ENCODE measurements at places on chromosomes 4 and X. TPM values are rescaled to one million over a fixed set of nuclear protein-coding genes. Genes with fewer than 3 reads are reported as not detected.

DNA sequence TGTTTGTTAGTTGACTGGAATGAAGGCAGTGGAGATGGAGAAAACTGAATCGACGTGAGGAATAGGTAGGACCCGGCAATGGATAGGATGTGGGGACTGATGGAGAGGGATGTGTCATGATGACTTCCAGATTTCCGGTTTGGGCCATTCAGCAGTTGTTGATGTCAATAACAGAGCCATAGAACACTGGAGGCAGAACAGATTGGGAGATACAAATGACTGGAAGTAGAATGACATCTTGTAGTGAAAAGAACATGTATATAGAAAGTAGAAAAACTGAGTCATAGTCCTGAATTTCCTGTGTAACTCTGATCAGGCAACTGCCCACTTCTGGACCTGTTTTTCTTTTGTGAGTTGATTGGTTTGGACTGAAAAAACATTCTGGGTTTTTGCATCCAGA is 24.5 kb downstream of the CETN2 start:
- H3K4me3 ChIP-seq, result no peak overlapping the region
- H3K27ac ChIP-seq, result no peak overlapping the region
- DNase-seq, result no peak
- H3K27me3 ChIP-seq, result no peaks in the 10 kb centered on the region

Gene SPANXN1
- not detected for total RNA-seq

- H3K36me3 ChIP-seq, result no peaks in the 10 kb centered on the region
- no peak overlapping the region for H3K4me3 ChIP-seq
- peaks cover 19% of the 10 kb centered on the region for H3K4me1 ChIP-seq
- no peak for DNase-seq
- H3K27ac ChIP-seq, result no peak overlapping the region
These were observed 3.2 kb upstream of the NEK1 start for GRCh38 chr4:169615467-169616106.

Gene DGAT2L6
- total RNA-seq, result not detected

Gene SLC6A8
- total RNA-seq, result 60.7 TPM

GRCh38 chr4:113646442-113646822 is 115.1 kb downstream of the CAMK2D start:
- peaks cover 15% of the 10 kb centered on the region for H3K4me1 ChIP-seq
- DNase-seq, result no peak
- no peaks in the 10 kb centered on the region for H3K36me3 ChIP-seq
- no peak overlapping the region for H3K4me3 ChIP-seq

Gene CXCL5
- total RNA-seq, result not detected

Gene UBA1
- 81.1 TPM for total RNA-seq

DNA sequence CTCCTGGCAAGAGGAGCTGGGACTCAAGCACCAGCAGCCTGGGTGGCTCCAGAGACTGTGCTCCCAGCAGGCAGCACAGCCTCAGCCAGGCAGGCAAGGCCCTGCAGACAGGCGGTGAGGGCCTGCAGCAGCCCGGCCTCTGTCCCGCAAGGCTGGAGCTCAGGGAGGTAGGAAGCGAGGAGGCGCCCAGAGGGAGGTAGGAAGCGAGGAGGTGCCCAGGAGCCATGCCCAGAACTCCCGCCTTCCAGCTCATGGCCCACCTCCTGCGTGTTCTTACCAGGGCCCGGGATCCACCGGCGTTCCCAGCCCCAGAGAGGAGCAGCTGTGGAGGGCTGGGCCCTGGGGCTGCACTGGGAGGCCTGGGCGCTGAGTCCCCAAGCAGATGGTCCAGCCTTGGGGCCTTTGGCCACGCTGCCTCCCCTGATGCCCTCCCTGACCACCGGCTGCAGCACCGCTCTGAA is 133.1 kb downstream of the HMX1 start:
- no peaks in the 10 kb centered on the region for H3K4me1 ChIP-seq
- no peak overlapping the region for H3K27ac ChIP-seq
- no peaks in the 10 kb centered on the region for H3K27me3 ChIP-seq
- no peaks in the 10 kb centered on the region for H3K36me3 ChIP-seq
- DNase-seq, result peak; percentile 52

Gene GSPT2
- 3.7 TPM for total RNA-seq

GRCh38 chr4:29046186-29046585 is 1674.0 kb upstream of the PCDH7 start:
- H3K36me3 ChIP-seq, result no peaks in the 10 kb centered on the region
- H3K4me1 ChIP-seq, result no peaks in the 10 kb centered on the region
- H3K4me3 ChIP-seq, result no peak overlapping the region
- H3K27me3 ChIP-seq, result no peaks in the 10 kb centered on the region
- H3K27ac ChIP-seq, result no peak overlapping the region

- no peaks in the 10 kb centered on the region for H3K27me3 ChIP-seq
- no peaks in the 10 kb centered on the region for H3K36me3 ChIP-seq
- no peak overlapping the region for H3K4me3 ChIP-seq
These were observed 64.5 kb upstream of the PRSS12 start for GRCh38 chr4:118417325-118417724.

Gene HPGD
- total RNA-seq, result 163 TPM

DNA sequence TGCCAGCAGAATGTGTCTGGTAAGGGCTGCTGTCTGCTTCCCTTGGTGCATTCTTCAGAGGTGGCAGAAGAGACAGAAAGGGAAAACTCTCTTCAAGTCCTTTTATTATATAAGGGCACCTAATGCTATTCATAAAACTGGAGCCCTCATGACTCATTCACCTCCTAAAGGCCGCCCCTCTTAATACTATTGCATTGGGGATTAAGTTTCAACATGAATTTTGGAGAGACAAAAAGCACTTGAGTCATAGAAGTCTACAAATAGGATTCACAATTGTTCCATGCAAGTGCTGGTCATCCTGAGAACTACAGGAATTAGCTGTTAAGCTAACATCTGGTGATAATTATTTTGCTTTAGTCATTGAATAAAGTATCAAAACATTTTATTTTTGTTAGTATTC is 349.5 kb downstream of the HS3ST1 start:
- H3K4me3 ChIP-seq, result no peak overlapping the region
- H3K36me3 ChIP-seq, result no peaks in the 10 kb centered on the region
- DNase-seq, result no peak
- H3K27ac ChIP-seq, result no peak overlapping the region
- no peaks in the 10 kb centered on the region for H3K27me3 ChIP-seq
- H3K4me1 ChIP-seq, result no peaks in the 10 kb centered on the region

- peaks cover 19% of the 10 kb centered on the region for H3K4me1 ChIP-seq
- H3K27me3 ChIP-seq, result no peaks in the 10 kb centered on the region
- no peaks in the 10 kb centered on the region for H3K36me3 ChIP-seq
These were observed 525.5 kb upstream of the ZFP42 start for GRCh38 chr4:187470061-187470460.

DNA sequence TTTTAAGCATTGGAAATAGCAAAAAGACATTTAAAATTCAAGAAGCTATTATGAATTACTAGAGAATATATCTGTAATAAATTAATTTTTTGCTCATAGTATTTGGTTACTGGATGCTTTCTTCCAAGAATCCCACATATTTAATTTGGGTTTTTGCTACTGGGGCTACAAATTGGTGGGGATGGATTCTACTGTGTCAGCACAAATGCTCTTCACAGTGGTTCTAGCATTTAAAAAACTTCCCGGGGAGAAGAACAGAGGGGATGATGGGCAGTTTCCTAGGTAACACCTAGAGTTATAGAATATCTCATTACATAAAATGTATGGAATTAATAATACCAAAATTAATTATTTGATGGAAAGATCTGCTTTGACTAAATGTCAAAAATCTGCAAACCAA is 68.9 kb upstream of the PRPS2 start:
- H3K4me3 ChIP-seq, result no peak overlapping the region
- H3K27ac ChIP-seq, result no peak overlapping the region
- no peaks in the 10 kb centered on the region for H3K27me3 ChIP-seq

- H3K36me3 ChIP-seq, result peaks cover 4% of the 10 kb centered on the region
- no peak overlapping the region for H3K4me3 ChIP-seq
- H3K4me1 ChIP-seq, result no peaks in the 10 kb centered on the region
- no peak overlapping the region for H3K27ac ChIP-seq
- DNase-seq, result no peak
These were observed 82.1 kb downstream of the PPEF2 start for GRCh38 chr4:75820197-75820596.

DNA sequence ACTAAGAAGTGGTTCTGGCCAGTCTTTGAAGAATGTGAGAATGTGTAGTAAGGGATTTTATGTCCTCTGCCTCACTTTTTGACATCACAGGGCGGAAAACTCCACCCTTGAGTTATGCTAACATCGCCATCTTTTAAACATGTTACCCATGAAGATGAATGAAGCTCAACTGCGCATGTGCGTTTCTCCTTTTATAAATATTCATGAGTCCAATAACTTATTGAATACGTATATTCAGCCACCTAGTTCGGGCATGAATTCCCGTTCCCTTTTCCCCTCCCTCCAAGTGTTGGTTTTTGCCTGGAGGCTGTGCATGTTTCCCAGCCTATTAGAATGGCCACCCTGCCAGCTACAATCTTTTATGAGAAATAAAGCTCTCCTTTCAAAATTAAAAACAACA is 51.7 kb upstream of the STPG2 start:
- H3K36me3 ChIP-seq, result no peaks in the 10 kb centered on the region
- no peak overlapping the region for H3K4me3 ChIP-seq
- no peak for DNase-seq
- H3K27me3 ChIP-seq, result no peaks in the 10 kb centered on the region
- no peaks in the 10 kb centered on the region for H3K4me1 ChIP-seq

Gene PAGE1
- not detected for total RNA-seq

DNA sequence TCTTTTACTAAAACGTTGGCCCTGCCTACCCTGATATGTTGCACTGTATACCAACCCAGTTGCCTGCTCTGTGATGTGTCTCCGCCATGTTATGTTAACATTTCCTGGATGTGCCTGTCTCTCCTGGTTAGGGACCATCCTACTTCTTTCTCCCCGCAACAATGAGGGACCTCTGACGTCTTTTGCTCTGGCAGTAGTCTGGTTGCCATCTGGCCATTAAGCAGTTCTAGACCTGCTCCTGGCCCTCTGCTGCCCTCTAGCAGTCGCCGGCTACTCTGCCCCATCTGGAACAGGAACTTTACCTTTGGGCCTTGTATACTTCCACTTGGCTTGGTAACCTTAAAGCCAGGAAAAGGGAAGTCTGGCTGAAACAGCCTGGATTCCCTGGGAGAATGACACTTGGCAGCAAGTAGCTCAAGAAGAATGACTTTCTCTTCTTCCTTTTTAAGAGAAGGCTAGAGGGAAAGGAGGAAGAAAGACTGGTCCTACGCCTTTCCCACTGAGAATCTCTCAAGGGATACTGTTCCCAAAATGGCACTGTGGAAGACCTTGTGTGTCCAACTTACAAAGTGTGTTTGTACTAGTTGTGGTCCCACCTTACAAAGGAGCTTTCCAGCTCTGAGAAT is 63.5 kb downstream of the GPC3 start:
- H3K27me3 ChIP-seq, result no peaks in the 10 kb centered on the region
- no peaks in the 10 kb centered on the region for H3K36me3 ChIP-seq
- no peaks in the 10 kb centered on the region for H3K4me1 ChIP-seq
- DNase-seq, result no peak

DNA sequence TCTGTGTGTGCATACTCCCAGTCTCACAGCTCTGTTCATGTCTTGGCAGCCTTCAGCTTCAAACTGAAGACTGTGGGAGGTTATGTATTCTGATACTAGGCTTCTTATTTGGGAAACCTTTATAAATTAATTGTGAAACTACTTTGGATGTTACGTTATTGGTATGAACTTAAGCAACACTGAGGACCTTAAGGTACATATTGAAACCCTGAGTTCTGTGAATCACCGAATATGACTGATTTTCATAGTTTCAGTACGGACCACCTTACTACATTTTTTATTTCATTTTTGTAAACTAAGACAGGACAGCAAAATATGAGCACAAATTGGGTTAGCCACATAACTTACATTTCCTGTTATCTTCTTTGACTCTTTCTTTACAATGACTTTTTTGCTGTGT is 498.4 kb downstream of the PDGFC start:
- no peak overlapping the region for H3K4me3 ChIP-seq
- H3K4me1 ChIP-seq, result no peaks in the 10 kb centered on the region
- H3K27ac ChIP-seq, result no peak overlapping the region
- H3K27me3 ChIP-seq, result no peaks in the 10 kb centered on the region
- DNase-seq, result no peak

Gene DIAPH2
- 21.7 TPM for total RNA-seq

Gene FAM9B
- total RNA-seq, result not detected

Gene LNX1
- total RNA-seq, result 4.6 TPM

Gene CMC4
- 37.2 TPM for total RNA-seq

DNA sequence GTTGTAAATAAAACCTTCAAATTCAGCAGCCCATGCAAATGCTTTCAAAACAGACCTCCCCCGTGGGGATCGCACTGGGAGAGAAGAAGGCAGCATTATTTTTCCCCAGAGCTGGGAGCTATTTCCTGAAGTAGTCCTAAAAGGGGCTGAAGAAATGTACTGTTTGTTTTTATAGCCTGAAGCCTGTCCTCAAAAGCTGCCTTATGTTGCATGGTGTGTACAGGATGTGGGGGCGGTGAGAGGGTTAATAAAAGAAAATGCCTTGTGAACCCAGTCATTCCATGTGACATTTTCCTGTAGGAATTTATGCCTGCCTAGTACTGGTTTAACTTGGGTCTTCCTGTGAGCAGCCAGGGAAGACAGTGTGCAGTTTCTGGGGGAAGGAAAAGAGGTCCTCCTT is 144.1 kb downstream of the SOWAHB start:
- no peak overlapping the region for H3K4me3 ChIP-seq
- H3K27me3 ChIP-seq, result no peaks in the 10 kb centered on the region
- H3K27ac ChIP-seq, result peak overlapping the region; percentile 55

Gene XAGE1A
- not detected for total RNA-seq

DNA sequence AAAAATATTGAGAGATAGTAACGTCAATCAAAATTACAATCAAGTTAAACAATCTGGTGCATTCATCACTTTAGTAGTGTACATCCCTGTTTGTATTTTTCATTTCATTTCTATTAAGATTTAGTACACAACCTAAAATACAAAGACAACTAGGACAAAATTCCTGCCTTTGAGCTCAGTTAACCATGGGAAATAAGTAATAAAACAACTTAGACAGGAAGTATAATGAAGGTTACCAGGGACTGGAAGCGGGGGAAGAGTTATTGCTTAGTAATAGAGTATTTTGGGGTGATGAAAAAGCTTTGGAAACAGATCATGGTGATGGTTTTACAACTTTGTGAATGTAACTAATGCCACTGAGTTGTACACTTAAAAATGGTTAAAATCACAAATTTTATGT is 25.6 kb upstream of the ATXN3L start:
- no peaks in the 10 kb centered on the region for H3K36me3 ChIP-seq
- H3K27me3 ChIP-seq, result no peaks in the 10 kb centered on the region
- H3K4me1 ChIP-seq, result no peaks in the 10 kb centered on the region
- no peak for DNase-seq
- H3K4me3 ChIP-seq, result no peak overlapping the region
- no peak overlapping the region for H3K27ac ChIP-seq

Gene ASMT
- not detected for total RNA-seq

DNA sequence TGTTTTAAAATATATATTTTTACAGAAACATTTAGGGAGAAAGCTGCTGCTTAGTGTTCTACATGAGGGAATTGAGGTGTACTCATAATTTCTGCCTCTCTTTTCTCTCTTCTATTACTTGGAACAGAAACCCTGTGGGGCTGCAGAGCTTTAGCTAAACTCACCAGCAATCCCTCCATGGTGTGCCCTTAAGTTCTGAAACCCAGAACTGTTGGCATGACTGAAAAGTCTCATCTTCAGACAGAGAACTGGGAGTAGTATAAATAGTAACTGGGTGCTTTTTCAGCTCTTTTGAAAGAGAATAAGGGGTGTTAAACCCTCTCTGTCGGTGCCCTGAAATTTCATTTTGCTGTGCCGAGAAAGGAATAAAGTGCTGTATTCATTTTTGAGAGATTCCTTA is 294.9 kb upstream of the BOD1L1 start:
- no peak overlapping the region for H3K4me3 ChIP-seq
- H3K27me3 ChIP-seq, result no peaks in the 10 kb centered on the region
- peaks cover 28% of the 10 kb centered on the region for H3K4me1 ChIP-seq
- H3K27ac ChIP-seq, result no peak overlapping the region

GRCh38 chr4:113610537-113610936 is 151.0 kb downstream of the CAMK2D start:
- no peaks in the 10 kb centered on the region for H3K27me3 ChIP-seq
- H3K4me1 ChIP-seq, result peaks cover 10% of the 10 kb centered on the region

All from sigmoid colon (tissue), 7 donors.